Naive thymus-derived CD4-positive, alpha-beta T cell (primary cell): ENCODE measurements at places on chromosomes 5 and 9.

- DNase-seq = no peak
Measured at GRCh38 chr9:79880626-79881025, 308.9 kb downstream of the TLE4 start.

DNA sequence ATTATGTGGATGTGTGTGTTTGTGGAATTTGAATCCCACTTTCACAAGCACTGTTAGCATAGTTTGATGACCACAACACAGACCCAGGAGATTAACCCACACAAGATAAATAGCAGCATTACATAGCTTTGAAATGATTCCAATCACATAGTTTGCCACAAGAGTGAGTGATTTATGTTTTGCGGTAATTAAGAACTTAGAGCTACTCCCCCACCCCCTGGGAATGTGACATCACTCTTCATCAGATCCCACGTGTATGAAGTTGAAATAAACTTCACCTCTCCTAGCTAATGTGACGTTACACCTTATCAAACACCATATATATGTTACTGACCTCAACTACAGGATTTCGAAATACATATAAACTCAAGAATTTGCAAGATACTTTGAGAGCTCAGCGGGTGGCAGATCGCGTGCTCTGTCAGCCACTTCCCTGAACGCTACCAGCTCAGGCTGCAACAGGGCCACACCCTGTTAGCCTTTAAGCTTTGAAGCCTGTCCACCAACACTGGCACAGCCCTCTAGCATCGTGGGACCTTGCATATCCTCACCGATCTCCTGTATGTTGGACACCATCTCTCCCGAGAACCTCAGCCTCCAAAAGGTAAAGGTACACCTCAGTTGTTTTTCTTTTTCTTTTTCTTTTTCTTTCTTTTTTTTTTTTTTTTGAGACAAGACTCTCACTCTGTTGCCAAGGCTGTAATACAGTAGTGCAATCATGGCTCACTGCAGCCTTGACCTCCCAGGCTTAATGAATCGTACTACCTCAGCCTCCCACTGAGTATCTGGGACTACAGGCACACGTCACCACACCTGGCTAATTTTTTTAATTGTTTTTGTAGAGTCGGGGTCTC lies 1.7 kb upstream of the AGTPBP1 start:
- DNase-seq = no peak

DNA sequence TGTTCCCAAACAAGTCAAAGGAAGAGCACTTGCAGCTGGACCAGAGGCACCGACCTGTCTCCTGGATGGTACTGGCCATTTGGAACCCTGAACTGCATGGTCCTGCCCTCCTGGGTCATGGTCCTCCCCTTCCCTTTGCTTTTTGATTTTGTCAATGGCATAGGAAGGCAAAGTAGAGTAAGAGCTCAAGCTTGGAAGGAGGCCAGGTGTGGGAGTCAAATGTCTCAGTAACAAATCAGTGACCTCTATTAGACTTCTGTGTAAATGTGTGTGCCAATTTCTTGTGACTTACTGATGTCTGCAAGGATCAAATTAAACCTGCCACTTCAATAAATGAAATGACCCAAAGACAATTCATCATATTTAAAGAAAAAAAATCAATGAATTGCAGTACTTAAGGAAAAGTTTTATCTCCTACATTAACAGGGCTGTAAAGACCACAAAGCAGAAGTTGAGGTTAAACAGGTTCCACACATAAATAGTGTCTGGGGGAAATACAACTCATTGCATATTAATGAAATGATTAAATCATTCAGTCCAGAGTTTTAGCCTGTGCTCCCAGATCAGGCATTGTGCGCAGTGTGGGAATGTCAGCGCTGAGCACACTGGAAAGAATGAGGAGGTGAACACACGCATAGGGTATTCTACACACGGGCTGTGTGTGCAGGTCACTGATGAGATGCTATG lies 32.7 kb downstream of the OSMR start:
- DNase-seq = no peak

GRCh38 chr5:83364312-83365299 lies 106.9 kb upstream of the VCAN start:
- DNase-seq = no peak

- no peak for DNase-seq
Measured at GRCh38 chr9:23611869-23612268, 214.2 kb downstream of the ELAVL2 start.

DNA sequence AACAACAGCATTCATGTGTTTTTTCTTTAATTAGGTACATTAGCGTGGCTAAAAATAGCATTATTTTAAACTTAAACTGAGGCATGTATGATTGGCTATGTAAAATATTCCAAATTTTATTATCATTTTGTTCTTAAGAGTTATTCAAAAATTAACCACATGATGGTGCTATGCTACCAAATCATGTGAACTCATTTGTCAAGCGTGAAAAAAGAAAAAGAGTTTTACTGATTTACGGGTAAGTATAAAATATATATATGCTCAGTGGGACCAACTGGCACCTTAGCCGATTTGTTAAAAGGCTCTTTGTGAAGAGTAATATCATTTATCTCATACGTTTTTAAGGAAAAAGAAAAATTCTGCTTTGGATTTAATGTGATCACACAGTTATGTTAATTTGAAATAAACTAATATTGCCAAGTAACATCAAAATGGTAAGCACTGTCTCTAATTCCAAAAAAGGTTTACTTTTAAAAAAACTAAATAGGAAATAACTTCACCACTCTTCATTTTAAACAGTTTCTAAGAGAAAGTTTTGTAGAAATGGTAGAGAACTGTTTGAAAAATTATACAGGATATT lies 1042.3 kb downstream of the CDH12 start:
- no peak for DNase-seq

- no peak for DNase-seq
Measured at GRCh38 chr5:108523360-108523759, 141.5 kb upstream of the FBXL17 start.

- no peak for DNase-seq
Measured at GRCh38 chr9:136206602-136207275, 1.8 kb upstream of the LHX3 start.
